Placental pericyte (primary cell): ENCODE measurements at places on chromosomes 1 and 21. TPM values are rescaled to one million over a fixed set of nuclear protein-coding genes. Genes with fewer than 3 reads are reported as not detected.

The KCNT2 gene
- 0.14 and 0.44 TPM in 2 replicates for total RNA-seq

The HSD3B1 gene
- total RNA-seq, result not detected in 2 replicates

The S100A14 gene
- not detected in 2 replicates for total RNA-seq

The MX2 gene
- 2.0 TPM in 2 replicates for total RNA-seq

The ZNF593OS gene
- not detected in 2 replicates for total RNA-seq

The ENTREP3 gene
- total RNA-seq, result 10.1 and 10.3 TPM in 2 replicates

The NR1I3 gene
- total RNA-seq, result not detected in 2 replicates

The SYCP1 gene
- not detected in 2 replicates for total RNA-seq

The LMX1A gene
- not detected in 2 replicates for total RNA-seq

The KRTAP21-2 gene
- total RNA-seq, result not detected in 2 replicates

The CRYBG2 gene
- under 0.01 TPM in 1 of 2 replicates, not detected in the other for total RNA-seq

The NMNAT2 gene
- total RNA-seq, result 0.22 and 6.0 TPM in 2 replicates

The LRRC71 gene
- 0.14 TPM in 1 of 2 replicates, not detected in the other for total RNA-seq

The MTR gene
- total RNA-seq, result 15.8 and 31.4 TPM in 2 replicates

The RPS27 gene
- 955 and 1,777 TPM in 2 replicates for total RNA-seq

The PCAT6 gene
- total RNA-seq, result 0.86 TPM in 1 of 2 replicates, not detected in the other

The SH2D2A gene
- 0.14 TPM in 1 of 2 replicates, not detected in the other for total RNA-seq

The FCAMR gene
- not detected in 2 replicates for total RNA-seq

The PDPN gene
- 20.3 and 249 TPM in 2 replicates for total RNA-seq

The CD1E gene
- not detected in 2 replicates for total RNA-seq

The CD53 gene
- total RNA-seq, result 0.14 TPM in 1 of 2 replicates, not detected in the other

The SPOCD1 gene
- 56.7 and 148 TPM in 2 replicates for total RNA-seq

The CYP4A22 gene
- not detected in 2 replicates for total RNA-seq

The KRTAP21-1 gene
- total RNA-seq, result not detected in 2 replicates

The LSS gene
- 115 and 261 TPM in 2 replicates for total RNA-seq

The LRRN2 gene
- not detected in 2 replicates for total RNA-seq

The ZC3H12A gene
- total RNA-seq, result 42.7 and 50.8 TPM in 2 replicates

The SASS6 gene
- 0.88 and 8.9 TPM in 2 replicates for total RNA-seq

The C1orf116 gene
- 0.14 TPM in 1 of 2 replicates, not detected in the other for total RNA-seq

The LCE3E gene
- not detected in 2 replicates for total RNA-seq

The TMEM63A gene
- total RNA-seq, result 21.2 and 29.9 TPM in 2 replicates

The GJC2 gene
- 2.4 and 3.0 TPM in 2 replicates for total RNA-seq

The SLAMF6 gene
- not detected in 2 replicates for total RNA-seq

The FAM151A gene
- not detected in 2 replicates for total RNA-seq

The CATSPERE gene
- total RNA-seq, result 0.66 and 1.3 TPM in 2 replicates

The S100A11 gene
- total RNA-seq, result 176 and 199 TPM in 2 replicates

The RIPPLY3 gene
- under 0.01 TPM in 1 of 2 replicates, not detected in the other for total RNA-seq

The SPATA17 gene
- under 0.01 and 0.14 TPM in 2 replicates for total RNA-seq

The KIAA1614 gene
- 3.9 and 4.2 TPM in 2 replicates for total RNA-seq

The ERO1B gene
- total RNA-seq, result 3.7 and 26.7 TPM in 2 replicates

The RAD54L gene
- total RNA-seq, result 0.22 and 9.3 TPM in 2 replicates

The REN gene
- total RNA-seq, result 0.29 and 0.66 TPM in 2 replicates

The PGBD5 gene
- 0.14 and 0.66 TPM in 2 replicates for total RNA-seq

The LEFTY1 gene
- total RNA-seq, result not detected in 2 replicates

The CBR3 gene
- 5.9 and 11.6 TPM in 2 replicates for total RNA-seq

The FHL3 gene
- total RNA-seq, result 34.4 and 36.1 TPM in 2 replicates

The ACTL8 gene
- total RNA-seq, result not detected in 2 replicates

The OR2L2 gene
- not detected in 2 replicates for total RNA-seq

The AKR7A2 gene
- total RNA-seq, result 46.6 and 69.4 TPM in 2 replicates

The DPT gene
- under 0.01 and 0.29 TPM in 2 replicates for total RNA-seq

The TMOD4 gene
- total RNA-seq, result not detected in 2 replicates

The NBPF20 gene
- 1.8 and 4.3 TPM in 2 replicates for total RNA-seq

The NGF gene
- 0.57 and 1.3 TPM in 2 replicates for total RNA-seq

The KRTAP19-3 gene
- total RNA-seq, result not detected in 2 replicates

The UROD gene
- total RNA-seq, result 125 and 139 TPM in 2 replicates

The TMPRSS15 gene
- not detected in 2 replicates for total RNA-seq

The TARBP1 gene
- total RNA-seq, result 7.4 and 18.6 TPM in 2 replicates
